ENCODE measurements at places on chromosomes 7 and 10.

GRCh38 chr10:98572594-98572993, 125.9 kb upstream of the HPS1 start:
- DNase-seq, result no peak

DNA sequence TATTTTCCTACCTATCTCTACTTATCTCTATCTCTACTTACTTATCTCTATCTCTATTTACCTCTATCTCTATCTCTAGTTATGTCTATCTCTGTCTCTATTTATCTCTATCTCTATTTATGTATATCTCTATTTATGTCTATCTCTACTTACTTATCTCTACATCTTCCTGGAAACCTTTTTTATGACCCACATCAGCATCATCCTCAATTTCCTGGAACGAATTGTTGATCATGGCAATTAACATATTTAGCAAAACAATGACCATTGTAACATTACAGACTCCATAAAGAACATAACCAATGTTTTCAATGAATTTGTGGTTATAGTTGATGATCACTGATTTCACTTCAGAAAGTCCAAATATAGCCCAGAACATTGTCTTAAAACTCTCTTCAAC, 18.3 kb downstream of the GIMAP6 start:
- DNase-seq, result no peak

DNA sequence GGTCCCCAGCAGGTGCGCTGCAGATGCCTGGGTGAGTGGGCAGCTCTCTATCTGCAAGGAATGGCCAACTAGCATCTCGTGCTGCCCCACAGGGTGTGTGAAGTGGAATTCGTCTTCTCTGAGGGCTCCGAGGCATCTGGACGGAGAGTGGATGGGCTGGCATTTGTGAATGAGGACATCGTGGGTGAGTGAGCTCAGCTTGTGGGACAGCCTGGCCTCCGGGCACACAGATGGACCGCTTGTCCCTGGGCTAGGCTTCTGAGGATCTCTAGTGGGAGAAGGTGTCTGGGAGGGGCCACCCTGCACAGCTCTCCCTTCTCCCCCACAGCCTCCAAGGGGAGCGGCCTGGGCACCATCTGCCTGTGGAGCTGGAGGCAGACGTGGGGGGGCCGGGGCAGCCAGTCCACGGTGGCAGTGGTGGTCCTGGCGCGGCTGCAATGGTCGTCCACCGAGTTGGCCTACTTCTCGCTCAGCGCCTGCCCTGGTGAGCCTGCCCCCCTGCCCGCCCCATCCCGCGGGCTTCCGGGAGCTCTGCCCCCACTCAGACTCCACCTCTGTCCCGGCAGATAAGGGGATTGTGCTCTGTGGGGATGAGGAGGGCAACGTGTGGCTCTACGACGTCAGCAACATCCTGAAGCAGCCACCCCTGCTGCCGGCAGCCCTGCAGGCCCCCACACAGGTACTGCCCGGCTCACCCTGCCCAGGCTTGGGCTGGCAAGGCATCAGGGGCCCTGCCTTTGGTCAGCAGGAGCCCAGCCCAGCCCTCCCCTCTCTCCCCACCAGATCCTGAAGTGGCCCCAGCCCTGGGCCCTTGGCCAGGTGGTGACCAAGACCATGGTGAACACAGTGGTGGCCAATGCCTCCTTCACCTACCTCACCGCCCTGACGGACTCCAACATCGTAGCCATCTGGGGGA, 6.3 kb downstream of the POLR2J start:
- no peak for DNase-seq

DNA sequence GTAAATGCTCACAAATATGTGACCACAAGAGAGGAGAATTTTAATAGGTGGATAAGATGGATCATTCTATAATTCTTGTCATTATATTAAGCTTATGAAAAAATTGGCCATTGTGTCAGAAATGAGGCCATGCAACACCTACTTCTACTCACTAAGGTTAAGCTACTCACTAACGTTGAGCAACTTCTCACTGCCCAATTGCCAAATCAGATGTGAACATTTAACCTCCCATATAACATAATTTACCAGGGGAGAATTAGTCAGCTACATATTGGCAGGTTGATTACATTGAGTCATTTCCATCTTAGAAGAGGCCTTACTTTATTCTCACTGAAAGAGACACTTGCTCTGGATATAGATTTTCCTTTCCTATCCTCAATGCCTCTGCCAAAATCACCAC, 211.2 kb upstream of the DGKB start:
- no peak for DNase-seq

- no peak for DNase-seq
These were observed 91.1 kb downstream of the CPED1 start for GRCh38 chr7:121079425-121080169.

DNA sequence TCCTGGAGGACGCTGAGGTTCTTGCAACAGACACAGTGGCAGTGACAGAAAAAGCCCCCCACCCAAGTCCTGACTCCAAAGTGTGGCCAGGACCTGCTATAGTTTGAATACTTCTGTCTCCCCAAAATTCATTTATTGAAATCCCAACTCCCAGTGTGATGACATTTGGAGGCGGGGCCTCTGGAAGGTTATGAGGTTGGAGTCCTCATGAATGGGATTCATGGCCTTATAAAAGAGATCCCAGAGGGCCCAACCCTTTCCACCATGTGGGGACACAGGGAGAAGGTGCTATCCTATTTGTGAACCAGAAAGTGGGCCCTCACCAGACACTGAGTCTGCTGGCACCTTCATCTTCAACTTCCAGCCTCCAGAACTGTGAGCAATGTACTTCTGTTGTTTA, 18.3 kb downstream of the ANXA11 start:
- DNase-seq, result no peak

DNA sequence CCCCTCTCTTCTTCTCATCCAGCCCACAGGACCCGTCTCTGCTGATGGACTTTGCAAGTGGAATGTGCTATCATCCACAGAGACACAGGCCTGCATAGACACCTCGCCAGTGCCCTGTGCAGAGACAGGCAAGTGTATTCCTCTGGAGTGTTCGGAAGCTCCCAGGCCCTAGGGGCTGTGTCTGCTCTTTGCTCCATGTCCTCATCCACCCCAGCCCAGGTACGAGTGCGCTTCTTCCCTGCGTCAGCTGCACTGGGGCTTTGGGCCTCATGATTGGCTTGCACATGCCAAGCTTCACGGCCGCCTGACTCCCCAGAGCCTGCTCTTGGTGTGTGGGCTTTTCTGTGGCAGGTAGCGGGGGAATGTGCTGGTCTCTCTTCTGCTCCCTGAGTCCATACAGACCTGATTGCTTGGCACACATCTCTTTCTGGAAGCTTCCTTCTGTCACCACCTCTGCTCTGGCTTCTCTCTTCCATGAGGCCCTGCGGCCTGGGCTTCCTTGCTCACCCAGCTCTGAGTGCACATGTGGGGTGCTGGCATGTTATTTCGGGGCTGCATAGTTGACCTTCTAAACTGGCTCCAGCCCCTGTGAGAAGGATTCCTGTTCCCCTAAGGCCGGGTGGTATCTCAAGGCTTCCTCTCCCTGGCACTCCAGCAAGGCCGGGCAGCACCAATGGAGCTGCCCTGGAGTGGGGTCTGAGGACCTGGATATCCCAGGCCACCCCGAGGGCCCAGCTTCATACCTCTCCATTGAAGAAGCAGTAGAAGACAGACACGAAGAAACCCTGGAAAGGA, 27.8 kb downstream of the CRHR2 start:
- no peak for DNase-seq

GRCh38 chr10:122086416-122087240, 97.7 kb downstream of the TACC2 start:
- DNase-seq, result no peak

- DNase-seq, result no peak
These were observed 396.4 kb downstream of the INHBA start for GRCh38 chr7:41306486-41306885.

GRCh38 chr10:108454793-108455192, 1290.3 kb upstream of the SORCS1 start:
- no peak for DNase-seq

GRCh38 chr7:111694376-111694775, 132.1 kb upstream of the IMMP2L start:
- DNase-seq, result no peak

GRCh38 chr7:38321515-38321944, 48.1 kb upstream of the TARP start:
- no peak for DNase-seq

DNA sequence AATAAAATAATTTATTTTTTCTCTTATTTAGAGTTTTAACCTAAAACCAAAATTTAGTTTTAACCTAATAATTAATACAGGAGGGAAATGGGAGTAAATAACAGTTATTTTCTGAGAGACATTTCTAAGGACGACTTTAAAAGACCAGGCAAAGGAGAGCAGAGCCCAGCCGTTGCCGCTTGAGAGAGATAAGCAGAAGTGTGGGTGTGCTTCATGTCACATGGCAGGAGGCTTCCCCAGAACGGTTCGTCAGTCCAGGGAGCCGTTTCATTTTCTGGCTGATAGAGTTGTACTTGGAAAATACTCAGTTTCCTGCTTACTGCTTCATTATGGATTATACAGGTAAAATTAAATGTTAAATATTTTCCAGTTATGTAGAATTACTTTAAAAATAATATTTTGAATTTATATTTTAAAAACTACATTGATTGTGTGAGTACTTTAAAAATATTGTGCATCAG, 61.4 kb downstream of the ST7 start:
- no peak for DNase-seq

GRCh38 chr10:130345728-130346127, 209.5 kb downstream of the GLRX3 start:
- DNase-seq, result no peak

- DNase-seq, result no peak
These were observed 6.9 kb upstream of the SORBS1 start for GRCh38 chr10:95567903-95568630.

DNA sequence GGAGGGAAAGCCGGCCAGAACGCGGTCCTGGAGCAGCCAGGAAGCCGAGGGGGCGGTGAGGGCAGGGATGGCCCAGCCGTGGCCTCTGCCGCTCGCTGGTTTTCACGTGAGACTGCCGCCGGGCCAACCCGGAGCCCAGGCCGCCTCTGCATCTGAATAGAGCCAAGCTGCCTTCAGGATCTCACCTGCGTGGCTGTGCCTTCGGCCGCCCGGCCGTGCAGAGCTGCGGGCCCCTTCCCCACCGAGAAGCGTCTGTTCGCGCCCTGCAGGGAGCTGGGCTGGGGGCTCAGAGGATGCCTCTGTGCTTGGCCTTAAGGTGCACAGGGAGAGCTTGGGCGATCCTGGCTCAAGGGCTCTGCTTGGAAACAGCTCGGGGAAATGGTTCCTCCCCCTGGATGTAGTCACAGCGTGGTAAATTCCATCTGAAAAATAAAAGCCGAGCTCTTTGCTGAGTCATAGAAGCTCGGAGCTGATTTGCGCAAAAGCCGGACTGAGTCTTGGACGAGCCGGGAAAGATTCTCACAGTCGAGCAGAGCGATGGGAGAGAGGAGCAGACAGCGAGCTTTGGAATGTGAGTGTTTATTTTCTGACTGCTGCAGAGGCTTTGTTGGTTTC, at the start of gene JAKMIP3:
JAKMIP3 (plus strand) TSS at position 456 of the 615 bp plus-strand sequence. CDS start 38,863 bp downstream, outside the sequence.
- no peak for DNase-seq

DNA sequence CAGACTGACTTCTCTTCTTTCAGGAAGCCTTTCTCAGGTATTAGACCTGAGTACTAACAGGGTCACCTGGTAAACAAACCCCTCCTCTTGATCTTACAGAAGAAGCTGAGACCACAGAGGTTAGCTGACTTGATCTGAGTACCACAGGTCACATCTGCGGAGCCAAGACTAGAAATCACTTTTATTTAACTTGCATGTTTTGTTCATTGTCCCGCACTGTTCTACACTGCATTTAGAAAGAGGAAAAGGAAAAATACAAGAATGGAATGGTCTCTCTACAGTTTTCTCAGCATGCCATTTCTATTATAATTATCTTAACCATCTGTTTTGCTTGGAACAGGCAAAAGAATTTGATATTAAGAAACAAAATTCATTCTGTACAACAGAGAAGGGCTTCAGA, 245.6 kb upstream of the ETV1 start:
- DNase-seq, result no peak

DNA sequence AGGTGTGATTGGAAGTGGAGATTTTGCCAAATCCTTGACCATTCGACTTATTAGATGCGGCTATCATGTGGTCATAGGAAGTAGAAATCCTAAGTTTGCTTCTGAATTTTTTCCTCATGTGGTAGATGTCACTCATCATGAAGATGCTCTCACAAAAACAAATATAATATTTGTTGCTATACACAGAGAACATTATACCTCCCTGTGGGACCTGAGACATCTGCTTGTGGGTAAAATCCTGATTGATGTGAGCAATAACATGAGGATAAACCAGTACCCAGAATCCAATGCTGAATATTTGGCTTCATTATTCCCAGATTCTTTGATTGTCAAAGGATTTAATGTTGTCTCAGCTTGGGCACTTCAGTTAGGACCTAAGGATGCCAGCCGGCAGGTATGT, 13.6 kb downstream of the STEAP2 start:
- no peak for DNase-seq

DNA sequence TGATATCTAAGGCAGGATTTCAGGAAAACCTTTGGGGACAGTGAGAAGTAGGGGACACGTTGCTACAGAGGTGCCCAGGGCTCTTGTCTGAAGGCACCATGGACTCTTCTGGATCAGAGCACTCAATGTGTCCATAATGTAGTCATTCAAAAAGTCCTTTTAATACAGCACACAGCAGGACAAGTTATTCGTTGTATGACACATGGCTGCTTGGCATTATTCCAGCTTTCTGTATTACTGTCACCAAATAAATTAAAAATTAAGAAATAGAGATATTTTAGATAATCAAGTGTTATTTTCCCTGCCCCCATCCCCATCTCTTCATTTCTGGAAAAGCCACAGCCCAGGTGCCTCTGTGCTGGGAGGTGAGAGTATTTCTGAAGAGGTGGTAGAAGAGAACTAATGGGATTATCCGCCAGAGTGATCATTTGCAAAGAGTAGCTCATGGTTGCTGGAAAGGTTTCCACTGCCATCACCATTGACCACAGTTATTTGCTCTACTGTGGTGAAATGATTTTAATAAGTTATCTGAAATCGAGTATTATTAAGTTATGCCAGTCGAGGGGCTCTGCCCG, 83.0 kb downstream of the CXCL12 start:
- DNase-seq, result no peak

- no peak for DNase-seq
These were observed 35.0 kb downstream of the LAMB4 start for GRCh38 chr7:108094933-108095710.

DNA sequence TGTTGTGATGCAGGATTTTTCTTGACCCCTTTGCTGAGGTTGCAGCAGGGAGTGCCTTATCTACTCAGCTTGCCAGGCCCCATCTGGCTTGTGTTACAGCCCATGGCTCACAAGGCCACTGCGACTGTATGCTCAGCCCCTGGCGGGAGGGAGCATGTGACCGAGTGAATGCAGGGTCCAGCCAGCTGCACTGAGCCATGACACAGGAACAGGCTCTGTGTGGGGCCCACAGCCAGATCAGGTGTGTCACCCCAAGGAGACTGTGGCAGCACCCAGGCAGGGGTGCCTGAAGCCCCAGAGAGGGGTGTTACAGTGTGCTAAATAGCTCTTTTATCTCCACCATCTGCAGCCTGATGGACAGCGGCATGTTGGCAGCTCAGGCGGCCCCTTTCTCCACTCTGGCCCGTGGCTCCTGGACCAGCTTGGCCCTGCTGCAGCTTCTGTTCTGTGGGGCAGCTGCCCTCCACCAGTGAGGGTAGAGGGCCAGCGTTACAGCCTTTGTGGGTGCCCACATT, 2.6 kb upstream of the PCBD1 start:
- no peak for DNase-seq

- DNase-seq, result no peak
These were observed 185.2 kb upstream of the ITGB1 start for GRCh38 chr10:33143160-33143728.

- no peak for DNase-seq
These were observed 22.9 kb downstream of the CDK6 start for GRCh38 chr7:92813390-92814024.
